ENCODE measurements at places on chromosomes 1 and 21.

DNA sequence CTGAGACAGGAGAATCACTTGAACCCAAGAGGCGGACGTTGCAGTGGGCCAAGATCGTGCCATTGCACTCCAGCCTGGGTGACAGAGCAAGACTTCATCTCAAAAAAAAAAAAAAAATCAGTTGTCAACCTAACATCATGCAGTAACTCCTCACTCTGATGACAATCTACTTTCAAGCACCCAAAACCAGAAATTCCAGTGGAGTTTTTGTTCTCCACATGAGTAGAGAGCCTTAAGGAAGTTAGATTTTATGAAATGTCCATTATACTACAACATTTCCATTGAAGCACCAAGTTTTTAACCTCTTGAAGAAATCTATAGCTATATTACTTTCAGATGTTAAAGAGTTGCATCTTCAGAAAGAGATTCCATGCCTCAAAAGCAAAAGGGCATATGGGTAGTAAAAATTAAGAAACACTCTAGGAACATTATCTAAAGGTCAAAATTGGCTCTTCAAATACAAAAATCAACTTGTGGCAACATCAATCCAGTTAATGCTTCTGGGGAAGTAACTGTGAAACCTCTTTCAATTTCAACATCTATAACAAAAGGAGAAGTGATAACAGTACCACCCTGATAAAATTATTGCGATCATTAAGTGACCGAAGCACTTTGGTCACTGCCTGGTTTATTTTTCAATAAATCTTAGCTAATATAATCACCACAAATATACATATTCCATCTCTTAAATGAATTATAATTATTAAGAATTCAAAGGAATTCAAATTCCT, 7.7 kb downstream of the LPGAT1 start:
- DNase-seq = peak; percentile 77

DNA sequence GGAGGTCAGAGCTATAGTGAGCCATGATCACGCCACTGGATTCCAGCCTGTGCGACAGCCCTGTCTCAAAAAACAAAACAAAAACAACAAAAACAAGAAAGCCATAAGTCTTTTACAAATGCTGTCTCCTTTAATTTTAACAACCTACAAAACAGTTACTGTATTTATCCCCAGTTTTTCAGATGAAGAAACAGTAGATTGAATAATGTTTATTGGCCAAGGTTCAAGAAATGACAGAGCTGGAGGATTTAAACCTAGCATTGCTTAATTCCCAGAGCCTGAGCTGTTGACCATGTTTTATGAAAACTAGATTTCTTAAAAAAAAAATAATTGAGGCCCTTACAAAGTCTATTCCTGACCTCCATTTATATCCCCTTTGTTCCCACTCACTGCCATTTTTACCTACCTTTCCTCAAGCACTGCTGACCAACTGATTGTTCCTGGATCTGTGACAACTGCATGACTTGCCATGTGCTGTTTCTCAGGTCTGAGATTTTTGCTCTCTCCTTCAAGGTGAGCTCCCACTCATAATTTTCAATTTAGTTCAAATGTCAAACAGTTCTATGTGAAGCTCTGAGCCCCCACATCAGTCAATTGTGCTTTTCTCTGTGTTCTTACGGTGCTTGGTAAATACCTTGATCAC, 140.8 kb downstream of the CHRM3 start:
- DNase-seq = no peak

DNA sequence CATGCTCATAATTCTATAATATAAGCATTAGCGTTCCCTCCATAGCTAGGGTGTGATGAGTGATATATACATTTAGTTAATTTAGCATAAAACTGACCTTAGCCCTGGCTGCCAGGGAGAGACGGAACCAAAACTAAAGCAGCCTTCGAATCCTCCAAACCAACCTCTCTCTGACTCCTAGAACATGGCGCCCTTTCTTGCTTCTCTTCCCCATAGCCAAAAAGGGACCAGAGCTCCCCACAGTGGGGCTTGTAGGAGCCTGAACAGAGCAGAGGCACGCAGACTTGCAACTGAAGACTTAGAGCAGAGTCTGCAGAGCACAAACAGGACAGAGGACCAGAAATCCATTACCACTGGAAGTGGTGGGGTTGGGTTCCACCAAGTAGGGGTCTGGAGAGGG, 17.7 kb downstream of the IRF2BP2 start:
- no peak for DNase-seq

DNA sequence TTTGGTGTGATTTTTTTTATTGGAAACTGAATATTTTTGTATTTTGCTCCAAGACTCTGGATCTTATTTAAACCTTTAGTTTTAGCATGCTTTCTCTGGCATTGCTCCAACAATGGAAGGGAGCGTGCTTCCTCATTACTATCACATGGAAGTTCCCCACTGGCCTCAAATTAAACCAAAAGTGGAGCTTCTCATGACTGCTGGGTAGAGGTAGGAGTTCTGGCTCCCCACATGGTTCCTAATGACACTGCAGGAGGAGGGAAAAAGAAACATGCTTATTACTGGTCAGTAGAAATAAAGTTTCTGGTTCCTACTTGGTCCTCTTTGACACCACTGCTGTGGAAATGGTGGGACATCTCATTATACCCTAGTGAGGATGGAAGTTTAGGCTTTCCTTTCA, 310.5 kb downstream of the PTGER3 start:
- no peak for DNase-seq

DNA sequence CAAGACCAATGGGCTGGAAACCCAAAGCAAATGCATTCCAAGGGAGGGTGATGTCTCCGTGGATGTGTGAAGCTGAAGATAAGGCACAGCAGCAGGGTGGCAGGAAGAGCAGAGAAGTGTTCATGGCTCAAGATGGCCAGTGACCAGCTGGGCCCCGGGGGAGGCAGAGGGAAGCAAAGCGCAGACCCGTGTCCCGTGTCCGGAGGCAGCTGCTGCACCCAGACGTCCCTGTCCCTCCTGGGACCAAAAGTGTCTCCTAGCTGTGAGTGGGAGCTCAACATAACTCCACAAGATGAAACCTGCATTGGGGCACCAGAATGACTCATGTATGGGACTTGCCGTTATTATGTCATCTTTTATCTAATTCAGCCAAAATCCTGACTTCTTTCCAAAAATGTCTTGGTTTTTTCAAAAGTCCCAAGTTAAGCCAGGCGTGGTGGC, 118.2 kb downstream of the RIPK4 start:
- DNase-seq = peak; percentile 60

- no peak for DNase-seq
Measured at GRCh38 chr1:211581526-211581925, 2.6 kb upstream of the SLC30A1 start.

GRCh38 chr1:228445843-228446650, 29.4 kb upstream of the TRIM17 start:
- peak; percentile 79 for DNase-seq

- no peak for DNase-seq
Measured at GRCh38 chr1:104238991-104239390, 489.3 kb downstream of the AMY1C start.

GRCh38 chr1:216599851-216600250, 123.4 kb downstream of the ESRRG start:
- DNase-seq = no peak

GRCh38 chr1:75328691-75329090, 194.5 kb downstream of the LHX8 start:
- no peak for DNase-seq

- no peak for DNase-seq
Measured at GRCh38 chr1:25797939-25798338, 2.1 kb upstream of the SELENON start.

GRCh38 chr1:156200044-156200443, 6.1 kb downstream of the SLC25A44 start:
- DNase-seq = no peak

DNA sequence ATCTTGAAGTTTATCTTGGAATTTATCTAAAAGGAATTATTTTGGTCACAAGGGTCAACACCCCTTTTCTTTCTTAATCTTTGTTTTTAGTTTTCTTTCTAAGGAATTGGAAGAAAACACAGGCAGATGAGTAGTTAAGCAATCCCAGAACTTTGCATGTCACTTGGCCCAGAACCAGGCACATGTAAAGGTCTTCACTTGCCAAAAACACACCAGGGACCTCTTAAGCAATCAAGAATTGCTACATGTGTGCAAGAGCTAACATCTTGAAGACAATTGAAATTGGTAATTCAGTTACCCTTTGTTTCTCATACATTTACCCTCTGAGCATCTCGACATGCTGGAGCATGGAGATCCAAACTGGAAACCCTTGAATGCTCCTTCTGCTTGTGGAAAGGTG, 114.2 kb downstream of the ZC3H11B start:
- DNase-seq = no peak

All from inflammatory macrophage treated with lipopolysaccharide for 1 hour (primary cell).